ENCODE measurements at places on chromosomes 12 and 14.

DNA sequence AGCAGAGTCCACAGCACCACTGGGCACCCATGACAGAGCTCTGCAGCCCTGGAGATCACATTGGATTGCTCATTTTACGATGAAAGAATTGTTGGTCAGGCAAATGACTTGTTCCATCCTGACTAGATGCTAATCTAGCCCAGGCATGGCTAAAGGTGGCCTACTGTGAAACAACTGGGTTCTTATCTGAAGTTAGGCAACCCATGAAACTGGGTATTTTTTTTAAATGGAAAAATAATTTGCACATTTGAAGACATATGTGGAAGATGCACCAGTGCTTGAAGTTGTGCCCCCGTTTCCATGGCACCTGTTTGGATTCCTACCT lies 8.3 kb downstream of the PYGL start:
- no peak for DNase-seq

DNA sequence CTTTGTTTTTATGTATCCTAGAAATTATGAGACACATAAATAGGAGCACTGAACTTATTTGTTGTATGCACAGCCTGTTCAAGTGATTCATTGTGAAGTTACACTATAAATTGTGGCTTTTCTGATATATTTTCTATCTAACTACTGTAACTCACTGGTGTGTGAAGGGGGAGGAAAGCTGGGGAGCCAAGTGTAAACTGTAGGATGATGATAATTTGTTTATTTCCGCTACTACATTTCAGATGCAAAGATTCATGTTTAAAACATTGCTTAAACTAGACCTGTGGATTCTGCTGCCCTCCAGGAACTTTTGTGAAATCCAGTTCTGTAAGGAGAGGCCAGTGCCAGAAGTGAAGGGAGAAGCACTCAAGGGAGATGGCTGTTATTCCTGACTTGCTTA lies 3.3 kb downstream of the TMTC2 start:
- no peak for DNase-seq

DNA sequence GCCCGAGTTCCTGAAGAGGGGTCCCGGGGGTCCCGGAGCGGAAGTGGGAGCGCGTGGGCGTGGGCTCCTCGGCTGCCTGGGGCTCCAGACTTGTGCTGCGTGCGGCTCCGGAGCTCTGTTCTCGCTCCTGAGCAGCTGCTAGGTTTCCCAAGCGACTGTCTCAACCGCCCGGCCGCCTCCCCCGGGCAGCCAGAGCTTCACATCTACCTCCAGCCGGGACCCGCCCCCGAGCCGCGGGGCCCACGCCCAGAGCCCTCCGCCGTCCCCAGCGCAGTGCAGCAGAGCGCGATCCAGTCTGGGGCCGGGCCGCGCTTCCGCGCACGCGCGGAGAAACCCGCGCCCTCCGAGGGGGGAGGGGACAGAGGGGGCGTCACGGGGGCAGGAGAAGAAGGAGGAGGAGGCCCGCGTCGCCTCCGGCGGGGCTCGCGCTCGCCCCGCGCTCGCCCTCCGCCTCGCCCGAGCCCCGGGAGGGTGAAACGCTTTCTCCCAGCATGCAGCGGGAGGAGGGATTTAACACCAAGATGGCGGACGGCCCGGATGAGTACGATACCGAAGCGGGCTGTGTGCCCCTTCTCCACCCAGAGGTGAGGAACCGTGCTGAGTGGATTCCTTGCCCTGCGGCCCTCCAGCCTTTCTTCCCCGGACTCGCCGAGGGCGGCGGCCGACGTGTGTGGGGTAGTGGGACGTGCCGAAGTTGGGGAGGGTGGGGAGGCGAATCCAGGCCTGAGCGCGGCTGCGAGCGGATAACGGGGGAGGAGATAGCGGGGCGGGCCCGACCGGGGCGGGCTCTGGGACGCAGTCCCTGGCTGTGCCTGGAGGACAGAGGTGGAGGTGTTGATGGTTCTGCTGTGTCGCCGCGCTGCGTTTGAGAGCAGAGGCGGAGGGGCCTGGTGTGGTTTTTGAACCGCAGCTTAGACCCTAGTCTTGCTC lies at the start of gene ZDHHC17:
Gene ZDHHC17, plus strand, starts transcription at position 370 of the 930 bp plus-strand sequence. Its CDS starts 122 bp downstream, at position 492.
- DNase-seq: peak; percentile 94

DNA sequence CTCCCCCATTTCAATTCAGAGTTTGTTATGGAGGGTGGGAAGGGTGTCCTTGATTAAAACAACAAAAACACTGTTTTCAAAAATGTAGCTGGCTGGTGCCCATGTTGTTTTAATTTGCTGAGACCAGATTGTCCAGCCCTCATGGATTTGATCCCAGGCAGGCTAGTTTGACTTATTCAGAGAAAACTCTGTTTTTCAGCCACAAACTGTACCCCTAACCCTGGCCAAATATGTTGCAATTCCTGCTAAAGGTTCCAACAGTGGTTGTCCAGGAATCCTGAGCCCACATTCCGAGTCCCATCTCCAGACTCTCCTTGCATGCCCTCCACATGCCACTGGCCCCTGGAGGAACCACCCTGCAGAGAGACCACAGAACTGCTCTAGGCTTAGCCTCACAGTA lies 36.0 kb downstream of the MAP1LC3B2 start:
- DNase-seq: no peak

DNA sequence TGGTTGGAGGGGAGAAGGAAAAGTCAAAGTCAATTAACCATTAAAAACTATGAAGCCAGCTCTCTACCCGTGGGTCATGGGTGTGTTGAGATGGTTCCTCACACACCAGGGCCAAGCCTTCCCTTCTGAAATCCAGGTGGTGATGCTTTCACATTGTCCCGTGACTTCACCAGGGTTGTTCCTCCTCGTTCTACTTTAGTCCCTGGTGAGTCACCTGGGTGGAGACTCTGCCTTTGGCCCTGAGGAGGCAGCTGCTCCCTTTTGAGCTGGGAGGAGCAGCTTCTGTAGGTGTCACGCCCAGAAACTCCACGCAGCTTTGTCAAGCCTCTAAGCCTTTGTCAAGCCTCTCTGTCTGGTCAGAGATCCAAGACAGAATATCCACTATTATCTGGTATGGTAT lies 348.3 kb downstream of the BMP4 start:
- DNase-seq: no peak

GRCh38 chr12:52019113-52019770 lies 12.5 kb downstream of the TAMALIN start:
- no peak for DNase-seq

DNA sequence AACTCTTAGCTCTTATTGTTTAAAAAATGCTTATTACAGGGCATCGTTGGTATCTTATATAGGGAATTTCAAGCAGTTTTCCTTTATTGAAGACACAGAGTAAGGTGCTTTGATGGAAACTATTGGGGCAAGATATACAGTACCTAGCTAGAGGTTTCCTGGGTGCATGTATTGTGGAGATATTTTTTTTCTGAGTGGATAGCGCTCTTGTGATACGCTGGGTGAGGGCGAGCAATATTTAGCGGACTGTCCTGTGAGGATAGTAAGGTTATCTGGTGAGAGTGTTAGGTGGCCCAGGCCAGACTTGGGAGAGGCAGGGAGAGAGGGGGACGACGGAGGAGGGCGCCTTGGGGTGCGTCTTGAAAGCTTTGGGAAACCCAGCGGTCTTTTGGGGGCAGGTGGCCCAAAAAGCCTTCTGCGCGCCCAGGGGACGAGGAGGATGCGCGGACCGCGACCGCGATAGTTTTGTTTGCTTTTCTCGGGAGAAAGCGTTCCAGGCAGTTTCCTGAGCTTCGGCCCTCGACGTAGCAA lies 596 bp upstream of the BICD1 start:
- no peak for DNase-seq

DNA sequence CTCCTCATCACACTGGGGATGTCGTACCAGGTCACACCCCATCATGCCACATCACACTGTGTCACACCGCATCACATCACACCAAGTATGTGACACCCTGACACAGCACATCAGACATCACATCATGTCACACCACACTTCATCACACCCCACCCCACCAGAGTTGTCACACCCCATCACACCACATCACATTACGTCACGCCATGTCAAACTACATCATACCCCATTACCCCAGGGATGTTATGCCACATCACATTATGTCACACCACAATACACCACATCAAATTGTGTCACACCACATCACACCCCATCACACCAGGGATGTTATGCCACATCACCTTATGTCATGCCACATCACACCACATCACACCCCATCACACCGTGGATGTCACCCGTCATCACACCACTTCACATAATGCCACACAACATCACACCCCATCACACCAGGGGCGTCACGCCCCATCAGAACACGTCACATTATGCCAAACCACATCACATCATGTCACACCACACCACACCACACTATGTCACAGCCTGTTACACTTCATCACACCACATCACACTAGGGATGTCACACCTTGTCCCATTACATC lies 133.6 kb downstream of the TMEM121 start:
- no peak for DNase-seq

All from GM23338 (cell line).